Chondrocyte (in vitro differentiated cells): ENCODE measurements at places on chromosomes 1 and 21.

GRCh38 chr1:87410776-87411480 is 82.2 kb downstream of the LMO4 start:
- DNase-seq, result no peak

DNA sequence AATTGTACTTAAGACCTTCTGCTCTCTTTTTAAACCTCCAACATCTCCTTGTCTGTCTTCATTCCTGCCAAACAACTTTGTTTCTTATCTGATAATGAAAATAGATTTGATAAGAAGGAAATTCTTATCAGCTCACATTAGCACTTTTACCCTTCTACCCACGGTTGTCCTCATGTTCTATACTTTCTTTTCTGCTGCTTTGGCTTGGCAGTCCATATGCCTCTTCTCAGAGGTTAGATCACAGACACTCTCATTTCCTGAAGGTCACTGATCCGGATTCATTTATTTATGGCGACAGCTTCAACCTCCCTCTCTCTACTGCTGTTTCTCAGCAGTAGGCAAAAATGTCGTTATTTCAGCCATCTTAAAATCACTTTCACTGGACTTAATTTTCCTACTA is 2015.8 kb downstream of the NCAM2 start:
- no peak for DNase-seq

DNA sequence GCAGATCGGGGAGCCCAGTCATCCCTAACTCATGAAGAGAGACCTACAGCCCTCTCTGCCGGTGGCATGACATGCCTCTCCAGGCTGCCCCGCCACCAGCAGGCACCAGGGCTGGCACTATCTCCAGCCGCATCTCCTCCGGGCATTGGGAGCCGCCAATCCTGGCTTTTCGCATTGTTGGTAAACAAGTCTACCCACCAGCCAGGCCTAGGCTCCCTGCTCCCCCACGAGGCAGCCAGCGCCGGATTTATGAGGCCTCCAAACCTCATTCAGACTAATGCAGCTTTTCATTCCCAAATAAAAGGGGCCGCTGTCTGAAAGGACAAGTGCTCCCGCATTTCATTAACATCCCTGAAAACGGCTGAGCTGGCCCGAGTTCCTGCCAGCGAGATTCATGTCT is 3.4 kb upstream of the GRIK3 start:
- no peak for DNase-seq

DNA sequence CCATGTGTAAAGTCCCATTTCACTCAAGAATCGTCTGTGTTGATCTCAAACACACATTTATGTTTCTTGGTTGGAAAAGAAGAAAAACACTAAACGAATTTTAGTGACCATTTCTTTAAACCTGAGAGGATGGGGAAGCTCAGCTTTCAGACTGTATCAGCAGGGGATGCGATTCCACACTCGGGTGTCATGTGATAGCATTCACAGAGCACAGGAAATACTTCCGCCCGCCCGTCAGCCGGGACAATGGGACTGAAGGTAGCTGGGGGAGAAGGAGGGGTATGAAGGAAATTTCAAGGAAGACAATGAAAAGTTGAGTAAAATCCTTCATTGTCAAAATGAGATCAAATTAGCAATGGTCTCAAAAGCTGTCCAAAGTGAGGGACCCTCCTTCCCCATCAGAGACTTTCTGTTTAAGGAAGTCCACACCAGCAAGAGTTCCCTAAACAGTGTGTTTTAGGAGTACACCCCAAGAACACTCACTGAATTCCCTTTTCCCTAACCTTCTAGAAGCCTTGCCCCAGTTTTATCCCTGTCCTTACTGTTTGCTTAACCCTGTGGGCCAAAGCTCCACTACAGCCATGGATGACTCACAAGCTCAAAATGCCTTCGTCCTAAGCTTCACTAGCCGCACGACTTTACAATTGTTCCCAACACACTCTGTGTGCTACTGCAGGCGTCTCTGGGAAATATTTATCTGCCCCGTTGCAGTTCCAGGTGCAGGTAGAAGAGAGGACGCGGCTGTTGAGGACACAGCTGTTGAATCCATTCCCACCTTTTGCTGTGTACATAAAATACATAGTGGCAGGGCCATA is 51.4 kb upstream of the SIM2 start:
- DNase-seq, result no peak

- no peak for DNase-seq
Measured at GRCh38 chr1:32966900-32967299, 2.3 kb upstream of the RNF19B start.
